ENCODE measurements at places on chromosomes 1 and 21.

DNA sequence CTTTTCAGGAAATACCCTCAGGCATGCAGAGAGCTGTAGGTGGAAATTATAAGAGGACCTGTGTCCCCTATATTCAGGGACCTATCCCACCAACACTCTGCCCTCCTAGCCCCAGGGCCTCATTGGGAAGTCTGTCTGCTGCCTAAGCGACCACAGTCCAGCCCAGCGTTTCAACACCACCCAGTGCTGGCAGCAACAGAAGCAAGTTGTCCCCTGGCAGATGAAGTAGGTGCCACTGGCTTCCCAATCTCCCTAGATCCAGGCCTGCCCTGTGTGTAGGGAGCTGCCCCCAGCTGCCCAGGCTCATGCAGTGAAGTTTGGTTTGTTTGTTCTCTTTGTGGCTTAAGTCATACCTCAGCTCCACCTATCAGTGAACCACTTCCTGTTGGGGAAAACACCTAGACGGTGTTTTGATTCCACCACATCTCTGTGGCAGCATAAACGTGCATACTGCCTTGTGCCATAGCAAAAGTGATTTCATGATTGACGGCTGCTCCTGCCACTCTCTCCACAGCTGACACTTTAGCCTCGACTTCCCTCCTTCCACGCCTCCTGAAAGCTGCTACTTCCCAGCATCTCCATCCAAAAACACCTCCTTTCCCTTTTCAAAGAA, 8.1 kb upstream of the LEFTY1 start:
- DNase-seq: peak; percentile 72

- DNase-seq: no peak
Observed at GRCh38 chr1:21939650-21940374, 2.7 kb upstream of the HSPG2 start.

DNA sequence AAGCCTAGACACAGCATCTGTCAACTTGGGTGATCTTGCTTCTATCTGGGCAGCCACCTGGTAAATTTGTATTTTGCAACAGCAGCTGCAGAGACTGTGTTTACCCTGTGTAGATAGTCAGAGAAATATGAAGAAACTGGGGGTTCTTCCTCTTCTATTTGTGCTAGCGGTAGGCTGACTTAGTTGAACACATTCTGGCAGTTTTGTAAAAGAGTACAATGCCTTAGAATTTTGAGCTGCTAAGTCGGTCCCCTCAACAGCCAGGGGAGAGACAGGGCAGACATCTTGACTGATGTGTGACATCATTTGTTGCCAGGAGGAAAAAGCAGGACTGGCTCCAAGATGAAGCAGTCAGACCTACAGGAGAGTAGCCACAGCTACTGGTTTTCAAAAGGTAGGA, 53.7 kb downstream of the KCNJ6 start:
- no peak for DNase-seq

DNA sequence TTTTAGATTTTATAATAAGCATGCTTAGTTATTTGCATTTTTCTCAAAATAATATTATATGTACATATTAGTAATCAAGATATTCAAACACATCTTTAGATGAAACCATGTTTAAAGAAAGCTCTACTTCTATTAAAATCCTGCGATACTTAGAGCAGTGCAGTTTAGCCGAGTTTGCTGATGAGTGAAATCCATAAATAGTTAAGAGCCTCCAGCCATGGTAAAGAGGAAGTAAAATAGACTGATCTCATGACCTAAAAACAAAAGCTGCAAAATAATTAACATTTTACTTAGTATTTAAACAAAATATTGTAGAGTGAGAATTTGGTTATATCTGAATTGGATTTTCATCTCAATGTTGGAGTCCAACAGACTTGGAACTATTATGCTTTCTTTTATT, 147.4 kb upstream of the NRIP1 start:
- no peak for DNase-seq

GRCh38 chr1:94793296-94793656, 26.9 kb upstream of the SLC44A3 start:
- no peak for DNase-seq

- peak; percentile 68 for DNase-seq
Observed at GRCh38 chr1:236066828-236067386, 2.0 kb upstream of the NID1 start.

- no peak for DNase-seq
Observed at GRCh38 chr1:194618101-194618500, 1431.7 kb upstream of the B3GALT2 start.

DNA sequence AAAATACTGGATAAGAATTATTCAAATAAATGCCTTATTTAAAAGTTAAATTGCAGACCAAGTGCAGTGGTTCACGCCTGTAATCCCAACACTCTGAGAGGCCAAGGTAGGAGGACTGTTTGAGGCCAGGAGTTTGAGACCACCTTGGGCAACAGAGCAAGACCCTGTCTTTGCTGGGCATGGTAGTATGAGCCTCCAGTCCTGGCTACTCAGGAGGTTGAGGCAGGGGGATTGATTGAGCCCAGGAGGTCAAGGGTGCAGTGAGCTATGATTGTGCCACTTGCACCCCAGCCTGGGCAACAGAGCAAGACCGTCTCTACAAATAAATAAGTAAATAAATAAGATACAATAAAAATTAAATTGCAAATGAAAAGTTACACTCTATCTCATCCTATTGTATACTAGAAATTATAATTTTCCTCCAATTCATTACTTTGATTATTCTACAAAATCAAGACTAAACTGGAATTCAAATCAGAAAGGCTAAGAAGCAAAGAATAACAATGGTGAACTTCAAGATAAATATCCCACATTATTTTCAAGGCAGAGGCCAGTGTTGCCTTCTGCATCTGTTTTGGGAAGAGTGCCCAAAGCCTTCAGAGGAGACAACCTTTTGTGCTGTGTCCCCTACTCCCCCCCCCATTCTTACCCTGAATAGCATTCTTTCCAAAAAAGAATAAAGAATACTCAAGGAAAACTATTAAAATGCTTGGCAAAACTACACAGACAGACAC, 73.3 kb upstream of the IRF2BP2 start:
- DNase-seq: no peak

- DNase-seq: no peak
Observed at GRCh38 chr1:201508809-201509208, 1.9 kb upstream of the CSRP1 start.

DNA sequence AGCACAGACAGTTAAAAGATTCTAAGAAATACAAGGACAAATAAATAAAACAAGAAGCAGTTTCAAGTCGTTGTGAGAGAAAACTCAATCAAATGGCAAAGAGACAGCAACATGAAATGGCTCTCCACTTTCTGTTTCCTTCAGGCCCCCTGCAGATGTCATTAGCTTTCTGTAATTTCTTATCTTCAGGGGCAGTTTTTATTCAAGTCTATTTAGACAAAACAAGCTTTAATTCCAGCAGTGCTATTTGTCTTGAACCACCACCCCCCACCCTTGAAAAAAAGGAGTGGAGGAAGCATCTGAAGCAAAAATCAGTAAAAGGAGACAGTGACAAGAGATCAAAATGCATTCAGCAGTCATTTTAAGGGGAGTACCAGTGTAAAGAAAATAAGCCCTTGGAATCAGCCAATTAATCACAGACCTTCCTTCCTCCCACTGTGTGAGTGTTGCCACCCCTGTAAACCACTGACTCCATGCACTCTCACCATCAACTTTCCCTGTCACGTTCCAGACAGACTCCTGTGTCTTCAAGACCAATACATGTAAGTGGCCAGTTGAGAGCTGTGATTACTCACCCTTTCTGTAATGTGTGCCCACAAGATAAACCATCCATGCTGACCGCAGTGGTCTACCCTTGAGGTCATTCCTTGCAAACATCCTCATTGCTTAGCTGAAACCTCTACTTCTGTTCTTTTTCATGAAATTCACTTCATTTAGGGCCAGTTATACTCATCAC, 136.1 kb upstream of the HOOK1 start:
- no peak for DNase-seq

Measured in stimulated activated CD4-positive, alpha-beta T cell treated with anti-CD3 and anti-CD28 coated beads, Interleukin-1b, Interleukin-23, amount 100 ng/mL, for 48 hours (primary cell).